ENCODE measurements at places on chromosomes 2 and 18.

GRCh38 chr2:224440988-224441387 is 39.1 kb upstream of the FAM124B start:
- DNase-seq, result no peak

DNA sequence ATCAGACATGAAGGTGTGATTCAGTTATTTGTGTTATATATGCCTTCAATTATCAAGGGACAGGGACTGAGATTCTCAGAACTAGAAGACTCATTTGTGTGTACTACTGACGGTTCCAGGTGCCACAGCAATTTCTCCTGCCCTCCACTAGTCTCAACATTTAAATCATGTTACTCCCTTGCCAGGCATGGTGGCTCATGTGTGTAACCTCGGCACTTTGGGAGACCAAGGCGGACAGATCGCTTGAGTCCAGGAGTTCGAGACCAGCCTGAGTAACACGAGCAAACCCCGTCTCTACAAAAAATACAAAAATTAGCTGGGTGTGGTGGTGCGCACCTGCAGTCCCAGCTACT is 1.1 kb downstream of the CNDP2 start:
- no peak for DNase-seq

DNA sequence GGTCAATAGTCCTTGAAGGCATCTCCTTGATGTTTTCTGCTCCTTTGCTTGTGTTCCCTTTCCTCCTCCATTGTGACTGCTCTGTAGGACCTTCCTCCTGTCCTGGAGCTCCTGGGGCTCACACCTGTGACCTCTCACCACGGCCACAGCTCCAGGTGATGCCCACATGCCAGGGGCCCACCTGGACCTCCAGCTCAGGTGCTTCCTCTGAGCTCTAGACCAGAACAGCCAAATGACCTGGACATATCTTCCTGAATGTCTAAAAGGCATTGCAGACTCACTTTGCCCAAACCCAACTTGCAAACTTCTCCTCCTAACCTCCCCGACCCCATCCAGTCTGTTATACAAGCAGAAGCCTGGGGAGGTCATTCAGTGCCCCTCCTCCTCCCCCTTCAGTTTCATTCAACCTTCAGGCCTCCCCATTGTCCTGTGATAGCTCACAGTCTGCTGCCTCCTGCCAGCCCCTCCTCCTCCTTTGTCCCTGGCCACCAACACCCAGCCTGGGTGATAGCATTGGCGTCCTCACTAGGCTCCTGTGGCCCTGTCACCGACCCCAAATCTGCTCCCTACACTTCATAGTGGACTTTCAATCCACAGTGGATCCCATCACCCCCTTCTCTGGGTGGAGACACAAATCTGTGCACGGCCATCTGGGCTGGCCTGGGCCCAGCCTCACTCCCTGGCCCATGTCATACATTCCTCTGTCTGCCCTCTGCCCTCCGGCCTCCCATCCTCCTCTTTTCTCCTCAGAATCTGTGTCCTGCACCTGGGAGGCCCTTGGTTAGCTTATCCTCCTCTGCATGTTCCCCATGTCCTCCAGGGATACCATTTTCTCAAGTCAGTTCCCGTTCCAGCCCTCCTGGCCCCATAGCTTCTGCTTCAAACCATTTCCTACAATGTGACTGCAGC is 310.4 kb upstream of the HDAC4 start:
- DNase-seq, result no peak

GRCh38 chr2:8170552-8171327 is 511.1 kb upstream of the ID2 start:
- DNase-seq, result no peak

- DNase-seq, result no peak
Observed at GRCh38 chr18:10814336-10814735, 288.5 kb downstream of the NAPG start.

- no peak for DNase-seq
Observed at GRCh38 chr2:70558195-70558808, 4.7 kb upstream of the TGFA start.

- no peak for DNase-seq
Observed at GRCh38 chr2:45973426-45973825, 322.0 kb downstream of the PRKCE start.

GRCh38 chr2:163302141-163302540 is 433.7 kb downstream of the FIGN start:
- DNase-seq, result no peak

DNA sequence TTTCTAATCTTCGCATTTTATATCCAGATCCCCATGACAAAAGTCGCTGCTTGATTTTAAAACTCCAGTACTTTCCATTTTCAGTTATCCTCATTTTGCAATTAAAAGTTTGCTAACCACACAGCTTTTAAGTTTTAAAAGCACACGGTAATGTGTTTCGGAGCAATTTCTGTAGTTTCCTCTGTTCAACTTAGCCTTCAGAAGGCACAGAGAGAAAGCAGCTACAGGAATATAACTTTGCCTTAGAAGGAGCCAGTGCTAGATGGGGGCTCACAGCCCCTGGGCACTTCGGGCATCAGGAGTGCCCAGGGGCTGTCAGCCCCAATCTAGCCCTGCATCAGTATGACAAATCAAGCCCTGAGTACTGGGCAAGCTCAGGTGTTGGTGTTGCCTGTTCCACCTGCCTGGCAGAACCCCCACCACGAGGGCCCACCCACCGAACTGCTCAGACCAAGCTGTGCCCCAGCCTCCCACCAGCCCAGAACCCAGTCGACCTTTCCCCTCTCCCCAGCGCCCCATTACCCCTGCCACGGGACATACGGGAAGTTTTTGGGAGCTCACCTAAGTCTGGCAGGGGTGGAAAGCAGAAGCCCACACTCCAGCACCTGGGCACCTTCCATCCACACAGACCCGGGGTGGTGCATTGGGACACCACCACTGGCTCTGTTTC is 47.3 kb downstream of the TRABD2A start:
- DNase-seq, result no peak

DNA sequence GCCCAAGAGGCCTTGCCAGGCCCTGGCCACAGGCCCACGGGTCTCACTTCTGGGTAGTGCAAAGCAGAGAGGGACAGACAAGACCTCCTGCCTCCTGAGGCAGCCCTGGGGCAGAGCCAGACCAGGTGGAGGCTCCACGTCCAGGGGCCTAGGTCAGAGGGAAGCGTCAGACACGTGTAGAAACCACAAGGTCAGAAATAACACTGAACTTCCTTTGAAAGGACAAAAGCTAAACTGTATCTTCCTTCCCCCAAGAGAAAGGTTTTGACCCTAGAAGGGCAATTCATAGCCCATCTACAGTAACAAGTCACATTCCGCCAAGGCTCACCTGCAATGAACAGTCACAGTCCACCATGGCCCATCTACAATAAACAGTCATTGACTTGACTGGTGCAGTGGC is 17.9 kb downstream of the SDC1 start:
- DNase-seq, result no peak

DNA sequence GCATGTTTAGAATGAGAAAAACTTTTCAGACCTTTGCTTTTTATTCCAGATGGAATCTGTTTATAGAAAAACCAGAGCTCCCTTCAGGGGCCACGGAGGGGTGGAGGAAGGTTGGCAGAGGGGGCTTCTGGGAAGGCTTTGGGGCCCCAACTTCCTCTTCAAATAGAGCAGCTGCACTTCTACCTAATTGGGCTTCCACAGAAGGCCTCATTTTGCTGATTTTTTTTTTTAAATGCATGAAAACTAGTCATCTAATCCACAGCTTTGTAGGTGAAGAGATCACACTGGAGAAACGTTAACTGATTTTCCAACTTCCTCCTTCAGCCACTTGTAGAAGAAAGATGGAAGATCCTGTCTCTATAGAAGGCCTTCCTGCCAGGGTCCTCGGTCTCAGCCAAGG is 181.8 kb downstream of the BCL11A start:
- no peak for DNase-seq

- peak; percentile 79 for DNase-seq
Observed at GRCh38 chr2:57373530-57373929, 673.1 kb upstream of the VRK2 start.

DNA sequence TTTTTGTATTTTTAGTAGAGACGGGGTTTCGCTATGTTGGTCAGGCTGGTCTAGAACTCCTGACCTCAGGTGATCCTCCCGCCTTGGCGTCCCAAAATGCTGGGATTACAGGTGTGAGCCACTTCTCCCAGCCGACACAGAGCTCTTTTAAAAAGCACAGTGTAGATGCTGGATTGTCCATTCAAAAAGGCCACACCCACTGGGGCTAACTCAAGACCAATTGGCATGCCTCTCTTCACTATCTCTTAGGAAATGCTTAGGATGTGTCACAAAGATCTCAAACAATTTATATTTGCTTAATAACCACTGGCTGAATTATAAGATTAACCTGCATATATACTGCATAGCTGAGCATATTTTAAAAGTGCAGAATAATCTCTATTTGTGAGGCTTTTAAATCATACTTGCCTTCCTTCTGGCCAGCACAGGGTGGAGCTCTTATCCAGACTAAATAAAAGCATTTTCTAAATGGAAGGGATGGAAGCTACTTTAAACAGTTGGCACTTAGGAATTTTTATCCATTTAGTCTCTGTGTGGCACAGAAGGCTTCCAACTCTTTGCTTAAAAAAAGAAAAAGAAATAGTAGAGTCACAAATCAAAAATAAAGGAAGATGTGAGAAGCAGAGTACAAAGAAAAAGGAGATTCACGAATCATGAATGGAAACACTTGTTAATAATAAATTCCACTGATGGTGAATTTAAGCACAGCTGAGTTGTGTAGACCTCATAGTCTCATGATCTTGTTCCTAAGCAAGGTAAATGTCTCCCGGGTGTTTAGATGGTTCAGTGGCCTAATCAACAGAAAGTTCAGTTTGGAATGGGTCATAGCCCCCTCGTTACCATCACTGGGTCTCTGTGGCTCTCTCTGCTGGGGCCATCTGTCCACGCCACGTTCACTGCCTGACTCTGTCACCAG is 22.4 kb downstream of the CRYGD start:
- DNase-seq, result no peak

DNA sequence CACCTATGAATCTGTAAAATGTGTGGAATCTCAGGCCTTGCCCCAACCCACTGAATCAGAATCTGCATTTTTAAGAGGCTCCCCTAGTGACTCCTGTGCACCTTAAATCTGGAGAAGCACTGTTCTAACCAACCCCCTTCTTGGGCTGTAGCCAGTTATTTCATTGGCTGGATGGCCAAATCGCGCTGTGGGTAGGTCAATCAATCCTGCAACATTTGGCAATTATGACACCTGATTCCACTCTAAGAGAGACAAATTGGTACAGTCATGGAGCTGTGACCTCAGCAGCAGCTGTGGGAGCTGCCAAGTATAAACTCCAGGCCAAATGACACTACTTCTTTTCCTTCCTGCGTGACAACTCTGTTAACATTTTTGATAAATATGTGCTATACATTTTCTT is 208.7 kb downstream of the CLIP4 start:
- peak; percentile 33 for DNase-seq

DNA sequence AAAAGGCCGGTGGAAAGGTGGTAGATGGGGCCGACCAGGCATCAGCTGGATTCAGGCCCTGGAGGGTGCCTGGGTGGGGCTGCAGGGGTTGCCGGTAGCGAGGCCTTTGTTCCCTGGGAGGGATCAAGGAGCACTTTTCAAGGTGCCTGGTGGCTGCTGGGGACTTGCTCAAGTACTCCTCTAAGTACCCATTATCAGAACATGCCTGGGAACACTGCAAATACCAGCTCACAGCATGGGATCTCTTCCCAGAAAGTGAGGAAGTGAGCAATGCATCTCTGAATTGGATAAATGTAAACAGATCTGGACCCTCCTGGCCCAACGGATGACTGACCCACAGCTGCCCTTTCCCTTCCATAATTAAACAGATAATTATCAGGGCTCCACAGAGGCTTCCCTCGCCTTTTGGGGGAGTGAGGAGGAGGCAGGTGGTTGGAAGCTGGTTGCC is 210.5 kb downstream of the SH3RF3 start:
- DNase-seq, result no peak

GRCh38 chr2:216410550-216410949 is 1.7 kb upstream of the SMARCAL1 start:
- no peak for DNase-seq

DNA sequence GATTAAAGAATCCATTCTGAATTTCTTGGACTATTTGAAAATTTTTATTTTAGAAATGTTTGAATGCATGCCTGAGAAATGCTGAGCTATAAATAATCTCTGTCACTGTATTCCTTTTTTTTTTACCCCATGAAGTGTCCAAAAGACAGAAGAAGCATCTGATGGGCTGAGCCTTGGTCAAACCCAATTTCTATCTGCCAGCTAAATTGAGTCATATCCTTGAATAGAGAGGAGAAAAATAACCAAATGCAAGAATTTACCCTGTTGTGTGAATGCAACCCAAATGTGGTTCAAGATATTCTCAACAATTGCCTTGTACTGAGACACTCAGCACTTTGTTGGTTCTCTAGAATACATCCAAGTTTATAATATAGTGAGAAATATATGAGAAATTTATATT is 223.5 kb downstream of the UBE2E3 start:
- DNase-seq, result no peak

DNA sequence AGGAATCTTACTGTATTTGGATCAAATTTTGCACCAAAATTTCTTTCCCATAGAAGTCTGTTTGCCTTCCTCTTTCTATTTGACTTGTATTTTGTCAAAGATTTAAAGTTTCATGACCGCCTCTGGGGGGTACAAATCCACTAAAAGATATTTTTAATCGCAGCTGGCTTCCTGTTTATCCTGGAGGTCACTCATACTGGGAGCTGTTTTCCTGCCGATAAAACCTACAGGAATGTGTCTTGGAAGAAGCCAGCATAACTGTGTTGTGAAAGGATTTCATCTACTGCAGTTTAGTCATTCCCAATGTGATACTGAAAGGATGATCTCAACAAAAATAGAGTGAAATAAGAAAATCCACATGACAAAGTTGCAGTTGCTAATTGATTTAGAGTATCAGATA is 184.0 kb downstream of the RIT2 start:
- DNase-seq, result no peak

DNA sequence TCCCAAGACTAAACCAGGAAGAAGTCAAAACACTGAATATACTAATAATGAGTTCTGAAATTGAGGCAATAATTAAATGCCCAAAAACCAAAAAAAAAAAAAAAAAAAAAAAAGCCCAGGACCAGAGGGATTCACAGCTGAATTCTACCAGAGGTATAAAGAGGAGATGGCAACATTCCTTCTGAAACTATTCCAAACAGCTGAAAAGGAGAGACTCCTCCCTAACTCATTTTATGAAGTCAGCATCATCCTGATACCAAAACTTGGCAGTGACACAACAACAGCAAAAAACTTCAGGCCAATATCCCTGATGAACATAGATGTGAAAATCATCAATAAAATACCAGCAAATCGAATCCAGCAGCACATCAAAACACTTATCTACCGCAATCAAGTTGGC is 108.5 kb upstream of the COL3A1 start:
- DNase-seq, result no peak

- DNase-seq, result no peak
Observed at GRCh38 chr2:110865188-110865587, 132.8 kb downstream of the ACOXL start.

- DNase-seq, result no peak
Observed at GRCh38 chr2:63122921-63123320, 72.3 kb downstream of the OTX1 start.

- no peak for DNase-seq
Observed at GRCh38 chr2:200905618-200906296, 16.6 kb downstream of the NIF3L1 start.
